ENCODE measurements at places on chromosomes 13 and 19. TPM values are rescaled to one million over a fixed set of nuclear protein-coding genes. Genes with fewer than 3 reads are reported as not detected.

CFD gene
- polyA plus RNA-seq = 3.3 TPM

CEACAM3 gene
- not detected for polyA plus RNA-seq

CEACAM21 gene
- polyA plus RNA-seq = not detected

C19orf73 gene
- polyA plus RNA-seq = 0.30 TPM

TNNI3 gene
- not detected for polyA plus RNA-seq

CERS4 gene
- 1.5 TPM for polyA plus RNA-seq

DNA sequence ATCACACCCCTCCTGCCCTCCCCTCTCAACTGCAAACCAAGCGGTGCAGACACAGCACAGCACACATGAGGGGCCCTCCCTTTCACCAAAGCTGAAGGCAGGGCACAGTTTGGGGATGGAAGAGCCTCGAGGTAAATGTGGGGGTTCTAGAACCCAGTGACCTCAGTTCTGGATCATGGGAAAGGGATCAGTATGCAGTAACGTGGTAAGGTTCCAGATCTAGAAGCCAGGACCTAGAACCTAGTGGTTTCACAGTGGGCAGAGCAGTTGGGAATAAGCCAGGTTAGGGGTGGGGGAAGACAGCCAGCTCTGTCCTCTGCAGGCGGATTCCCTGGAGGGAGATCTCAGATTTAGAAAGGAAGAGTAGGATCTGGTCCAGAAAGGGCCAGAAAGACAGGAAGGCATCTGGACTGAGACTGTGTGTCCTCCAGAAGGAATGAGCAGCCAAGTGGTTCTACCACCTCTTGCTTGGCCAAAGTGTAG is 3.1 kb downstream of the FTL start:
- no peaks in the 10 kb centered on the region for H3K27me3 ChIP-seq
- peaks cover 14% of the 10 kb centered on the region for H3K4me1 ChIP-seq
- no peak overlapping the region for H3K27ac ChIP-seq
- peak; percentile 53 for DNase-seq

DNA sequence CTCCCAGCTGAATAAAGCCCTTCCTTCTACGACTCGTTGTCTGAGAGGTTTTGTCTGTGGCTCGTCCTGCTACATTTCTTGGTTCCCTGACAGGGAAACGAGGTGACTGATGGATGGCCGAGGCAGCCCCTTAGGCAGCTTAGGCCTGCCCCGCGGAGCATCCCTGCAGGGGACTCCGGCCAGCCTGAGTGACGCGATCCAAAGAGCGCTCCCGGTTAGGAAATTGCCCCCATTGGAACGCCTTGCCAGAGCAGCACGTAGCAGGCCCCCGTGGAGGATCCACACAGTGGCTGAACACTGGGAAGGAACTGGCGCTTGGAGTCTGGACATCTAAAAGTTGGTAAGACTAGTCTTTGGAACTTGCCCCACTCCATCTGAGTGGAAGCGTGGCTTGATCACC is 296.8 kb upstream of the SGCG start:
- H3K27ac ChIP-seq = no peak overlapping the region
- no peaks in the 10 kb centered on the region for H3K36me3 ChIP-seq
- no peak overlapping the region for H3K4me3 ChIP-seq
- H3K27me3 ChIP-seq = no peaks in the 10 kb centered on the region
- DNase-seq = no peak

DNA sequence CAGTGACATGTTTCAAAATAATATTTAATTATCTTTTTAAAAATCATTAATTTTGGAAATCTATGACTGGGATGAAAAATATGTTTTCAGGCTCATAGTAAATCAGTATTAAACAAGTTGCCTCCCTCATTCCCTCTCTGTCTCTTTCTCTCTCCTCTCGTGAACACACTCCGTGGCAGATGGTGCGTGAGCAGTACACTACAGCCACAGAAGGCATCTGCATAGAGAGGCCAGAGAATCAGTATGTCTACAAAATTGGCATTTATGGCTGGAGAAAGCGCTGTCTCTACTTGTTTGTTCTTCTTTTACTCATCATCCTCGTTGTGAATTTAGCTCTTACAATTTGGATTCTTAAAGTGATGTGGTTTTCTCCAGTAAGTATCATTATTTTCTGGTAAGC is 22.7 kb downstream of the SGCG start:
- no peak overlapping the region for H3K4me3 ChIP-seq
- H3K27me3 ChIP-seq = no peaks in the 10 kb centered on the region
- H3K27ac ChIP-seq = no peak overlapping the region
- DNase-seq = no peak
- no peaks in the 10 kb centered on the region for H3K4me1 ChIP-seq
- no peaks in the 10 kb centered on the region for H3K36me3 ChIP-seq

DNA sequence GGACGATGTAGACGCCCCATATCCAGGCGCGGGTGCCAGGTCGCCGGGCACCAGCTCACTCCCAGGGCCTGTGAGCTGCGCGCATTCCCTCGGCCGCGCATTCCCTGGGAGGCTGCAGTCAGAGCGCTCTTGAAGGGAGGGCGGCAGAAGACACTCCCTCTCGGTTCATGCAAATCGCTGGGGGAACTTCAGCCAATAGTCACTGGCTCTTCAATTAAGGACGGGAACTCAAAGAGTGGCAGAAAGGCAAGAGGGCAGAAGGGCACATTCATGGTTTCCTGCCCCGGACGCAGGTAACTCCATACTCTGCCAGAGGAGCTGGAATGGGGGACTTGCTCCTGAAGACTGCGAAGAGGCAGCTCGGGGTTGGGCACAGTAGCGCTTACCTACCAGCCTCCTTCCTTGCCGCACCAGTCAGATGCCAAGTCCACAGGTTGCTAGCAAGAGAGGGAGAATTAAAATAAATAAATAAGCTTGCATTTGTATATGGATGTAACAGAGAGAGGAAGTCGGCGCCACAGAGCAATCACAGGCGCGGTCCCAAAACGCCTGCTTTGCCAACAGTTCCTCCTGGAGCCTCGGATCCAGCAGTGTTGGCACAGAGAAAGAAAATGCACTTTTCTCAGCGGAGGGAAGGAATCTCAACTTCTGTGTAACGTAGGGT is 459 bp downstream of the PCDH20 start:
- peak; percentile 47 for DNase-seq
- no peaks in the 10 kb centered on the region for H3K36me3 ChIP-seq
- H3K4me3 ChIP-seq = no peak overlapping the region
- H3K4me1 ChIP-seq = no peaks in the 10 kb centered on the region
- H3K27me3 ChIP-seq = no peaks in the 10 kb centered on the region

- H3K27ac ChIP-seq = no peak overlapping the region
- peaks cover 2% of the 10 kb centered on the region for H3K27me3 ChIP-seq
- H3K4me1 ChIP-seq = no peaks in the 10 kb centered on the region
- no peak overlapping the region for H3K4me3 ChIP-seq
- H3K36me3 ChIP-seq = no peaks in the 10 kb centered on the region
Measured at GRCh38 chr19:5557691-5558090, 10.1 kb downstream of the TINCR start.

DNA sequence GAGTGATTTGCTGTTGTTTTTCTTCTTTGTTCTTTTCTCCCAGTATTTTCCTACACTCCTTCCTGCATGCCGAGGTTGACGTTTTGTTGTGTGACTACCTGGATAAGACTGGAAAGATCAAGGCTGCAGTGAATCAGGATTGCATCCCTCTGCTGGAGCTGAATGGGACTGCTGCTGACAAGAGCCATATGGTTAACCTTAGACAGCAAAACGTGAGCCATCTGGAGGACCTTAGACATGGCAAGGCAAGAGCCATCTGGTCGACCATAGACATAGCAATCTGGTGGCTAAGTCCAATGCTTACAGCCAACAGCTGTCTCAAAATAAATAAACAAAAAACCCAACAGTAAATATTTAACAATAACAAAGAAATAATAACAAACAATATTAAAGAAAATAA is 42.6 kb upstream of the ZNF91 start:
- no peaks in the 10 kb centered on the region for H3K27me3 ChIP-seq
- no peaks in the 10 kb centered on the region for H3K36me3 ChIP-seq
- no peak for DNase-seq
- H3K4me3 ChIP-seq = no peak overlapping the region
- H3K27ac ChIP-seq = no peak overlapping the region

- peaks cover 3% of the 10 kb centered on the region for H3K27me3 ChIP-seq
- H3K27ac ChIP-seq = no peak overlapping the region
- no peaks in the 10 kb centered on the region for H3K4me1 ChIP-seq
- no peak for DNase-seq
Measured at GRCh38 chr19:50466706-50467039, 9.6 kb upstream of the EMC10 start.

GRCh38 chr13:44259045-44260027 is 114.3 kb upstream of the SERP2 start:
- peaks cover 7% of the 10 kb centered on the region for H3K4me1 ChIP-seq
- H3K4me3 ChIP-seq = no peak overlapping the region
- H3K27me3 ChIP-seq = no peaks in the 10 kb centered on the region
- no peaks in the 10 kb centered on the region for H3K36me3 ChIP-seq
- no peak overlapping the region for H3K27ac ChIP-seq
- DNase-seq = peak; percentile 45
